ENCODE measurements at places on chromosomes 2 and 18.

- no peak for DNase-seq
These were observed 1.7 kb downstream of the EN1 start for GRCh38 chr2:118845522-118846441.

DNA sequence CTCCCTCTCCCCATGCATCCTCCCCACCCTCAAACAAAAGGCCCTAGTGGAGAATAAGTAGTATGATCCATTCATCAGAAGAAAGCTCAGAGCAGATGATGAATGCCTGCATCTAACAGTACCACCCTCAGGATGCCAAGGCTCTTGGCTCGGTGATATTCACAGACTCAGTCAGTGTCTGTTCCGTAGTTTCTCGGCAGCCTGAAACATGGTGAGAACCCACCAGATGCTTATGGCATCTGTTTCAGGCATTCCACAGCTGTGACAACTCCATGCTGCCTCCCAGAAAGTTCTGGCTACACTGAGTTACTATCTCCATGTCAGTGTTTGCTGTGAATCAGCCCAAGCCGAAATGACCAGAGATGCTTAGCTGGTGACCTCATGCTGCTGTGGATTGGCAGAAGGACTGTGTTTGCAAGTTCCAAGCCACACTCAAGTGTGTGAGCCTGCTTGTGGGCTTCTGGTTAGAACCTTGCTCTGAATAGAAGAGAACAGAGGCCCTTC is 83.9 kb downstream of the WDSUB1 start:
- no peak for DNase-seq

GRCh38 chr18:59705145-59705544 is 7.9 kb upstream of the CCBE1 start:
- DNase-seq = no peak

- DNase-seq = no peak
These were observed 27.7 kb upstream of the SEMA4C start for GRCh38 chr2:96897491-96898134.

DNA sequence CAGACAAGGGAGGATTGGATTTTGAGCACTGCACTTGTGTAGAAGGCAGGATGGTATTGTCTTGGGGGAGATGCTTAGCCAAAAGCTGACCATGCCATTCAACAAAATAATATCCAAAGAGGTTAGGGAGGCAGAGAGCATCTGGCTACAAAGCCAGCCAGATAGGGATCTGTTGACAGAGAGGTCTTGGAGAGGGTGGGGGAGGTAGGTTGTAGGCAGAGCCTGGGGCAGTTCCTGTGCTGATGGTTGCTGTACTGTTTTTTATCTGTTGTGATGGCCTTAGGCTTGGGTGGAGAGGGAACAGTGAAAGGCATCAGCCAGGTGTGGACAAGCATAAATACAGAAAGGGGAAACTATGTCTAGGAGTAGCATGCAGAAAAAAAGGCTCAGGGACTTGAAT is 100.9 kb downstream of the AQP4 start:
- DNase-seq = no peak
